ENCODE measurements at places on chromosomes 5 and 9.

DNA sequence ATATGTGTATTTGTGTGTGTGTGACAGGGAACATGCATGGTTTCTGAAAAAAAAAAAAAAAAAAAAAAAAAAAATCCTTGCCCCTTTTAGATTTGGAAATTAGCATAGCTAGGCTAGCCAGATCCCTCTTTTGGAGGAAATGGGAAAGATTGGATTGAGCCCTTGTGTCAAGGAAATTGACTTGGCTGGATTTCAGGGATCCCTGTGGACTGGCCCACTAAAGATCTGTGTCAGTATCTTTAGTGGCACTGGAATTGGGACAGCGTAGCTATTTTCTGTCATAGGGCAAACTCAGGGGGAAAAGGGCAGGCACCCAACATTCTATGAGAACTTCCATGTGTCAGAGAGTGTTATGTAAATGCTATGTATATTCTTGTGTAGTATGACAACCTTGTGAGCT lies 35.4 kb downstream of the SH3GL2 start:
- no peak for DNase-seq

- DNase-seq, result no peak
Measured at GRCh38 chr5:108141676-108142075, 240.2 kb downstream of the FBXL17 start.

- DNase-seq, result no peak
Measured at GRCh38 chr5:39256477-39257235, 37.3 kb upstream of the FYB1 start.

DNA sequence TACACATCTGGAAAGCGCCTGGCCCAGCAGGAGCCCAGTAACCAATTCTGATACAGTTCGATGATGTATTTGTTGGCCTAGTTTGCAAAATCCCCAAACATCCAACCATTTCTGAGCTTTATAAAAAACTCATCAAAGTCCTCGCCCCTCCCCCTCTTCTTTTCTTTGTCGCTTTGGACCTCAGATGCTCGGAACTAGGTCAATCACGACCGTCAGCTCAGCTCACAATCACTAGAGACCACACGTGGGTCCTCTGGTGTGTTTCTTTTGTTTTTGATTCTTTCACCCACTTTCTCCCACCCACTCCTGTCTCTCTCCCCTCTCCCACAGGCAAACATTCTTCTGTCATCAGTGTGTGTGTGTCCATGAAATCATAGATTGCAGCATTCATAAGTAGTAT lies 26.7 kb upstream of the ZBTB43 start:
- DNase-seq, result no peak

DNA sequence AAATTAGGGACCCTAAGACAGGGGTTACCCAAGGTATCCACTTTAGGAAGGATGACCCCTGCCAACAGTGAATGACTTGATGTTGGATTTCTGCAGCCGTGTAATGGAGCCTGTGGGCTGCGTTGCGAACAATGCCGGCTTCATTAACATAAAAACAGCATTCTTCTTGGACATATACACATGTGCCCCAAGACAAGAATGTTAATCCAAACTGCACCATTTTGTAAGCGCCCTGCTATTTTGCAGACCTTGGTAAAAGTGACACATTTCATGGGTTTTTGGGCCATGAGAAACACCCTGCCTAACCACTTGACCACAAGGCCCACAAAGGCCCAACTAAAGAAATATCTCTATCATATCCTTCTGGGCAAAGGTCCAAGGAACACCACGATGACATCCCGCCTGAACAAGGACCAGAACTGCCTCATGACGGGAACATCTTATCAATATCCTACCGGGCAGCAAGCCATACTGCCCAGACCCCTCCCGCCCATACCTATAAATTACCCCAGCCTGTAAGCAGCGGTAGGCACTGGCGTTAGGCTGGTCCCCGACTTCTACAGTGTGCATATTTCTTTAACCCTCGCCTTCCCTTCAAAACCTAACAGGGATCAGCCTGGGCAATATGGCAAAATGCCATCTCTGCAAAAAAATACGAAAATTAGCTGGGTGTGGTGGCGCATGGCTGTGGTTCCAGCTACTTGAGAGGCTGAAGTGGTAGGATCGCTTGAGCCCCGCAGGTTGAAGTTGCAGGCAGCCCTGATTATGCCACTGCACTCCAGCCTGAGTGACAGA lies 9.7 kb upstream of the PDCD1LG2 start:
- DNase-seq, result no peak

GRCh38 chr5:126914801-126915436 lies 115.4 kb downstream of the MARCHF3 start:
- DNase-seq, result no peak

DNA sequence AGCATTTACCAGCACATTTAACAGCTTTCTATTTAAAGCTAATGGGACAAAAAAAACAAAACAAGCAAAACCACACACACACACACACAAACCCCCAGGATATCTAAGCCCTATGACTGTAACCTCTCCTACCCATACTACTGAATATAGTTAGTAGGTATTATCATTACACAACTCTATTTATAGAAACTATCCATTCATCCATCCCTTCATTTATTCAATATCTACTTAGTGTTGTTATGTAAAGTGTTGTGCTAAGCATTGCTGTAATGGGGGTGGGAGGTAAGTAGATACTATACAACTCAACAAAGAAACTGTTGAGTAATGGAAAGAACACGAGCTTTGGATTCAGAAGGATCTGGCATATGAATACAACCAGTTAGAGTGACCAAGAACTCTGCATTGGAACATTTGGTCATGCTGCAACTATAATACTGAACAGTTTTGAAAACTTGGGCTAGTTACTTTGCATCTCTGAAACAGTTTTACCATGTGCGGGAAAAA lies 82.3 kb upstream of the ZNF608 start:
- no peak for DNase-seq

- no peak for DNase-seq
Measured at GRCh38 chr9:134895908-134896833, 15.6 kb downstream of the FCN2 start.

- no peak for DNase-seq
Measured at GRCh38 chr9:116952436-116952810, 265.3 kb downstream of the TRIM32 start.

DNA sequence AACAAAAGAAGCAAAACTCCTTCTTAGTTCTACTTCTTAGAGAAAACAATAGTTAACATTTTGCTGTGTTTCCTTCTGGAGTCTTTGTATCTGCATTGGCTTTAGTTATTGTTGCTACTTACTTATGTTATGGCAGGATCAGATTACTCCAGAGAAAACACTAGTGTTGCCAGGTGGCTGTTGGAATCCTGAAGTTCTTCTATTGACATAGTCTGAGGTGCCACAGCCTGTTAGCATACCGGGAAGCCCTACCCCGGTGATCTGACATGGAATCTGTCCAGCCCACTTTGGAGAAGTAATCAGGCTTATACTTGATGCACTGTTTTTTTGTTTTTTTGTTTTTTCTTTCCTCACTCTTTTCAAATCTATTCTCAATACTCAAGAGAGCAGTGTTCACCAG lies 68.5 kb upstream of the CEP78 start:
- DNase-seq, result peak; percentile 11

DNA sequence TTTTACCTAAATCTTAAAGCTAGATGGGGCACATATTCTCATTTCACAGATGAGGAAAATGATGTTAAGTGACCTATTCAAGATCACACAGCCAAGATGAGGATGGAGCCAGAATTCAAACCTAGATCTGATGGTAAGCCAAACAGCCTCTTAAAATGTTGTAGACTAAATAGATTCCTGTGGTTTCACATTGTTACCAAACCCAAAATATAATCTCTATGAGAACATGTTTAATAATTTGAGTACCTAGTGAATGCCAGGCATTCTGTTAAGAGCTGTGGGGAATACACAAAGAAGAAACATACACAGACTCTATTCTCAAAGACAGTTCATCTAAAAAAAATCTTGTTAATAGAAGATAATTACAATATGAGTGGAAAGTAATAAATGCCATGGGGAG lies 25.2 kb downstream of the HOMER1 start:
- no peak for DNase-seq

DNA sequence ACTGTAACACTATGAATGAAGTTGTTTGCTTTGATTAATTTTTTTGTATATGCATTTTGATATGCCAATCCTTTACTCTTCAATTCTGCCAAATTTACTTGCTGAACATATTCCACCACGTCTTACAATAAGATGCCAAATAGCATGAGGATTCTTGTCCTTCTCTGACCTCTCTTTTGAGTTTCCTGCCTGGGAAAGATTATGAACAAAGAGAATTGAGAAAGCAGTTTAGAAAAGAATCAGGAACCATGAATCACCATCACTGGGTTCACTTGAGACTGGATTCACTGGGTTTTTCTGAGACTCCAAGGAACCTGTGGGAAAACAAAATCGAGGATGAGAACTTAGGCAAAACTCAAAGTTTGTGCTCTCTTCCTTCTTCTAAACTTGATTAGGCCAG lies 256.5 kb downstream of the CETN3 start:
- DNase-seq, result no peak

DNA sequence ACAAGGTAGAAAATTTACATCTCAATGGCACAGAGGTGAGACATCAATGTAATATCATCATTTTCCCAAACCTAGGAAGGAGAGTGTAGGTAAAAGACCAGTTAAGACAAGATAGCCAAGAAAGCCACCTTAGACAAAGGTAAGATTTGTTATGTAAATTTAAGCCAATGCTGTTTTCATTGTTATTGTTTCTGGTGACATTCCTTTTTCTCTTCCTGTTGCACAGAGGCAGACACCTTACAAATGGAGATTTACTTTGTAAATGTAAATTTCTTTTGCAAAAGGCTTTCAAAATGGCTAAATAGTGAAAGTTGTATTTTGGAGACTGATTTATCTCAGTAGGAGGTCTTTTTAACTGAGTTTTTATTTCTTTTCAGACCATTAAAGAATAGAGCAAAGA lies 159.1 kb downstream of the YIPF5 start:
- DNase-seq, result no peak

- no peak for DNase-seq
Measured at GRCh38 chr5:81694726-81695125, 56.2 kb downstream of the SSBP2 start.

GRCh38 chr5:77389746-77390145 lies 102.4 kb downstream of the WDR41 start:
- DNase-seq, result no peak

DNA sequence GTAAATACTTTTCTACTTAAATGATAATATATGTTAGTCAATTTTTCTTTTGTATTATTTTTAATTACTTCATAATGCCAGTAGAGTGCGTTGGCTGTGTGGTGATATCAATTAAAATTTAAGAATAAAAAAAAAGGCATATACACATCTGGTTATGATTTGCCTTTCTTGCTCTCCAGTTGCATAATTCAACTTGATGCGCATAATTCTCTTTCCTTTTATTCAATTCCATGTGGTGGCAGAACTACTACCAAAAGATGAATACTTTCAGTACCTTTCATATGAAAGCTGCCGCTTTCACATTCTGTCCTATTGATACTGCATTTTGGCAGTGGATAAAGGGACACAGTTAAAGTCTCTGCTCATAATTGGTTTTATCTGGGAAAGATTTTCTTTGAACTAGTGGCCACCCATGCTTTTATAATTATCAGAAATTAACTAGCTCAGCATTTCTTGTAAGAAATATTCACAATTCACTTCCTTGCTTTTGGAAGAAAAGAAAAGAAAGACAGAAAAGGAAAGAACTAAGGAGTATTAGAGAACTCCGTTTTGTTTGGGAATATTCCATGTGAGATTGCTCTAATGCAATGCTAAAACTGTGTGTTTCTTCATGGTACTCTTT lies 12.3 kb upstream of the ADGRV1 start:
- no peak for DNase-seq

DNA sequence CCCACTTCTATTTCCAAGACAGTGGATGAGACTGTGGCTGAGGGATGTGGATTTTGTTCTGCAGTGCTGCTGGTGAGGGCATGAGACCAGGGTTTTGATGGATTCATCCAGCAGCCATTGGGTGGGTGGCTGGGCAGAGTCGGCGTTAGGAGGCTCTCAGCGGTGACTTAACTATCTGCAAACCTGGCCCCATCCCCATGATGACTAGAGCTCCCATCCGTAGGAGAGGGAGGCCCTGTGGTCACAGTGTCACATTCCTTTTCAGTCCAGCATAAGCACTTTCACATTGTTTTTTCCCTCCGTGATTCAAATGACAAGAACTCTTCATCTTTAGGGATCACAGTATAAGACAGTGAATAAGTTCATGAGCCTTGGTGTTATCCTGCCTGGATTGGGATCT lies 60.4 kb upstream of the SPRY4 start:
- no peak for DNase-seq

DNA sequence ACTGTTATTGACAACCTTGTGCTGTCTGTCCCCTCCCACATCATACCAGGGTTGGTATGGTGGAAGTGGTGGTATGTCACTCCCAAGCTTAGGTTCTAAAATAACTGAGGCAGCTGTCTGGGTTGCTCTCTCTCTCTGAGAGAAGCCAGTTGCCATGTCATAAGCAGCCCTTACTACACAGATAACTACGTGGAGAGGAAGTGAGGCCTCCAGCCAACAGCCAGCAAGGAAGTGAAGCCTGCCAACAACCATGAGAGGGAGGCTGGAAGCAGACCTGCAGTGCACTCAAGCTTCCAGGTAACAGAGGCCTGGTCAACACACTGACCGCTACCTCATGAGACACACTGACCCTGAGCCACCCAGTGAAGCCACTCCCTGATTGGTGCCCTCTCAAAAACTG lies 18.6 kb downstream of the CTNNAL1 start:
- no peak for DNase-seq

GRCh38 chr9:75906531-75906930 lies 16.1 kb downstream of the PCSK5 start:
- no peak for DNase-seq

DNA sequence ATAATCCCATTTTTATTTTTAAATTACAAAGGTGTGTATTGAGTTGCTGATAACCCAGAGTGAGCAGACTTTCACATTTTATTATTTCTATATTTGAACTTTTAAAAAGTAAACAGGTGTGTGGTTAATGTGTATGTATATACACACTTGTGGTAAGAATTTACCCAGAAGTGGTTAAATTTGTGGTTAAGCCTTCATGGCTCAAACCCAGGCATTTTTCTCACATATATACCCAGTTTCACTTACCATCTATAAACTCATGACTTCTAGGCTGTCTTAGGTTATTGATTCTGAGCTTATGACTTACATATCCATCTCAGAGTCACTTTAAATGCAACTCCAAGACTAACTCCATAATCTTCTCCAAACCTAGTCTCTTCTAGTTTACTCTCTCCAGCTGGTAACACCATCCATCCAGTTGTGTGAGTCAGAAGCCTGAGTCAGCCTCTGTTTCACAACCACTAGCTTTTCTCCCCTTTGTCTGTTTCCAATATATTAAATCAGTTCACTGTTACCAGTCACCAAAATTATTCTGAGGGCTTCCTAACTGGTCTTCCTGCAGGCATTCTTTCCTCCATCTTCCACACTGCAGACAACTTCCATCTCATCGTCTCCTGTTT lies 20.2 kb downstream of the ZBED3 start:
- DNase-seq, result no peak

GRCh38 chr9:91150998-91151717 lies 210.6 kb downstream of the AUH start:
- DNase-seq, result no peak

DNA sequence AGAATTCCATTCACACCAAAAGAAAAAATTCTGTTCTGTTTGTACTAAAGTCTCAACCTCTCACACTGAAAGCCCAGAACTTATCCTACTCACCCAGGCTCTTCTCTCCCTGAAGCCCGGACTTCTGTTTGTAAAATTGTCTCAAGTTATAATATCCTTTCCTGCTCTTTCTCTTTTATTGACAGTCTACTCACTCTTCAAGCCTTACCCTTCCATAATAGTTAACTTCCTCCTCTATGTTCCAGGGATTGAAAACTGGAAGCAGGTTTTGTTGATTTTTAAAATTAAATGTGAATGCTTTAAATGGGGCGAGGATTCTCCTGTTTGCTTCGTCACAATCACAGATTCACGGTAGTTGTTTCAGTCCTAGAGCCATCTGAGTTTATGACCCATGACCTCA lies 51.7 kb upstream of the CCDC112 start:
- no peak for DNase-seq
